Activated naive CD4-positive, alpha-beta T cell treated with anti-CD3 and anti-CD28 coated beads, Interleukin-2, amount 10 ng/mL, durations not matched to agents 5 hours and 36 hours (primary cell): ENCODE measurements at places on chromosomes 1 and 21. TPM values are rescaled to one million over a fixed set of nuclear protein-coding genes. Genes with fewer than 3 reads are reported as not detected.

Gene ATP5PO
- 194 TPM for total RNA-seq

Gene CLCA1
- not detected for total RNA-seq

Gene NFASC
- not detected for total RNA-seq

Gene ANGPTL3
- total RNA-seq: not detected

Gene GJB5
- not detected for total RNA-seq

Gene ZNF670
- total RNA-seq: 1.7 TPM

Gene CA6
- 2.1 TPM for total RNA-seq

Gene MYOM3
- total RNA-seq: not detected

Gene TMPRSS15
- total RNA-seq: not detected

Gene ARTN
- 0.53 TPM for total RNA-seq

Gene SFT2D2
- 60.8 TPM for total RNA-seq

Gene CHIA
- not detected for total RNA-seq

Gene ALPL
- not detected for total RNA-seq

Gene KDF1
- total RNA-seq: 0.41 TPM

Gene TMEM81
- total RNA-seq: 3.1 TPM

Gene TMEM201
- 14.1 TPM for total RNA-seq

Gene NUP210L
- total RNA-seq: 0.08 TPM

Gene FCRL2
- total RNA-seq: not detected

Gene PATJ
- 12.2 TPM for total RNA-seq

Gene PTAFR
- 0.40 TPM for total RNA-seq

Gene INTS11
- 112 TPM for total RNA-seq

Gene SPATA21
- total RNA-seq: not detected

Gene DYNLT5
- not detected for total RNA-seq

Gene GRIK1
- total RNA-seq: not detected

Gene LYPD8
- not detected for total RNA-seq
